ENCODE measurements at places on chromosomes 7 and 10.

DNA sequence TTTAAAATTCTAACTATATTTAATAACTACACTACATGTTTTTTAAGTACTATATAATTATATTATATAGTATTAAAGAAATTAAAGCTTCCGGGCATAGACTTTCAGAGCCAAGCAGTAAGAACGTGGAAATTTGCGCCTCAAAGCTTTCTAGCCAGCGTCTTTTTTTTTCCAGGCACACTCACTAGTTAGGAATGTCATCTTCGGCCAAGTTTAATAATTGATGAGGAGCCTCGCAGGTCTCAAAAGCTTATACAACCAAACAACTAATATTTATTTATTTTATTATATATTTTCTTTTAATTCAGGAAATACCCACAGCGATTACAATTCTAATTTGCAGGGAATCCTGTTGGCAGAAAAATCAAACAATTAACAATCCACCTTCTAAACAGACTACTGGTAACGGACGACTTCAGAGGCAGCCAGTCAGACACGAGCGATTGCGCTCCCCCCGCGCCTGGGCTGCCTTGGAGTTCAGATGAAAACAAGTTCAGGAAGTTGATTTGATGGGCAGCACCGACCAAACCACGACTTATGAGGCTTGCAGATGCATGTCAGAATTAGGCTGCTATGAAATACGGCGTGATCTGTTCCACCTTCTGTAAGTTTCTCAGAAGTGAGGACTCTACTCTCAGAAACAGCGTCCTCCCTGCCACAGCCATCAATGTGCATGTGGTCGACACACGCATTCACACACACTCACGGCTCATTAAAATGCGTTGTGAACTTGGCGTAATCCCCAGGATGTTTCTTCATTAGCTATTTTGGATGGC lies 431.8 kb upstream of the MGMT start:
- peak; percentile 74 for DNase-seq

DNA sequence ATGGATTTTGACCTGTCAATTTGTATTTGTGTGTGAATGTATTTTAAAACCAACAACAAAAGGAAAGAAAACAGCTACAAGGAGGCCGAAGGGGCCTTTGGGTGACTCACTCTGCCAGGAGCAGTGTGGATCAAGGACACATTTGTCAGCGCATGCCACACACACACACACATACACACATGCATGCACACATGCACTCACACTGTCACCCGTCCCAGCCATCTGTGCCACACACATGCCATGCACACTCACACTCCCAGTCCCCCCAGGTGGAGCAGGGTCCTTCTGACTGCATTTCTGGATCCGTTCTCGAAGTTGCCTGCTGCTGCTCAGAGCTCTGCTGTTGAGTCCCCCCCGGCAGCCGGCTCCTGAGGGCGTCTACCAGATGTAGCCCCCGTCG lies 26.0 kb downstream of the SPOCK2 start:
- no peak for DNase-seq

- no peak for DNase-seq
Measured at GRCh38 chr10:22369434-22370072, 24.3 kb downstream of the SPAG6 start.

GRCh38 chr10:3769556-3769955 lies 15.5 kb downstream of the KLF6 start:
- no peak for DNase-seq

DNA sequence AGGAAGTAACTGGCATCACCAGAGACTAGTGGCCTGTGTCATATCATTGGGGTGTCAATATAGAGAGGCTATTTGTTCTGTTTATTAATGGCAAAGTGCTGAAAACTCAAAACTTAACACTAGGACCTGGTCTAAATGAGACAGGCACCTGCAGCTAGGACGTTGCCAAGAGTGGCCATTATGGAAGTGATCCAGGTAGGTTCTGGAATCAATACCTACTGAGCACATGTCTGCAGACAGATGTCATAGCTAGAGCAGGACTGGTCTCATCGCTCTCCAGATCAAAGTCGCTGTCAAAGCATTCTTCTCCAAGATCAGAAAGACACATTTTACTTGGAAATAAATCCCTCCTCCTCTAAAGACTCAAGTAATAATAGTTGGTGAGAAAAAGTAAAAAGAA lies 40.3 kb downstream of the THNSL1 start:
- no peak for DNase-seq

- no peak for DNase-seq
Measured at GRCh38 chr7:158933468-158934139, 77.2 kb downstream of the DYNC2I1 start.

- peak; percentile 48 for DNase-seq
Measured at GRCh38 chr10:6593241-6593671, 13.2 kb upstream of the PRKCQ start.

DNA sequence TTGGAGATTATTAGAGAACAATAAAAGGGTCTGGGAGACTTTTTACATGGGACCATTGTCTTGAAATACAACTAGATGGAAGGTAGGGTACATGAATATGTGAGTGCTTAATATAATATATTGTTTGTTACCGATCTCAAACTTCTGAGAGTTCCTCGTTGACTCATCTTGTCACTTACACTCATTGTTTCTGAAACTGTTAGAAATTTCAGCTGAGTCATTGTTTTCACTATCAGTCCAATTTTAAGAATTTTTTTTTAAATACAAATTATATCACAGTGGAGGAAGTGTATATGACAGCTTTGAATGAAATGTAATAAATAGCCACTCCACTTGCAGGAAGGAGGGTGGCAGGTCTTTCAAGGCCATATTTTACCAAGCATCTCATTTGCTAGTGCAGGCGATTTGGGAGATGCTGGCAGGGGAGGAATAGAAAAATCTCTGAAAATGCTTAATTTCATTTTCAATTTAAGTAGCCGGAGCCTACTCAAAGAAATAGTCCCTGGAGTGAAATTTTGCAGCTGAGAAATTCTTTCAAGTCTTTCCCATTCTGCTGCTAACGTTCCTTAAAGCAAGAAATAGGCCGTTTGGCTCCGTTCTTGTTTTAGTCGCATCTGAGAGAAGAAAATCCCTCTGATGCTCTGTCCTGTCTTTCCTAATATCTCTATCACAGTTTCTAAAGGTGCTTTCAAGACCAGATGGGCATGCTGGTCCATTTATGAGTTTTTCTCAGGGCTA lies 1404.2 kb upstream of the CELF2 start:
- DNase-seq: no peak

GRCh38 chr7:69078997-69079769 lies 519.1 kb upstream of the AUTS2 start:
- no peak for DNase-seq

- DNase-seq: no peak
Measured at GRCh38 chr7:86768967-86769760, 125.5 kb downstream of the GRM3 start.

- DNase-seq: no peak
Measured at GRCh38 chr7:122046402-122046801, 97.6 kb downstream of the AASS start.

DNA sequence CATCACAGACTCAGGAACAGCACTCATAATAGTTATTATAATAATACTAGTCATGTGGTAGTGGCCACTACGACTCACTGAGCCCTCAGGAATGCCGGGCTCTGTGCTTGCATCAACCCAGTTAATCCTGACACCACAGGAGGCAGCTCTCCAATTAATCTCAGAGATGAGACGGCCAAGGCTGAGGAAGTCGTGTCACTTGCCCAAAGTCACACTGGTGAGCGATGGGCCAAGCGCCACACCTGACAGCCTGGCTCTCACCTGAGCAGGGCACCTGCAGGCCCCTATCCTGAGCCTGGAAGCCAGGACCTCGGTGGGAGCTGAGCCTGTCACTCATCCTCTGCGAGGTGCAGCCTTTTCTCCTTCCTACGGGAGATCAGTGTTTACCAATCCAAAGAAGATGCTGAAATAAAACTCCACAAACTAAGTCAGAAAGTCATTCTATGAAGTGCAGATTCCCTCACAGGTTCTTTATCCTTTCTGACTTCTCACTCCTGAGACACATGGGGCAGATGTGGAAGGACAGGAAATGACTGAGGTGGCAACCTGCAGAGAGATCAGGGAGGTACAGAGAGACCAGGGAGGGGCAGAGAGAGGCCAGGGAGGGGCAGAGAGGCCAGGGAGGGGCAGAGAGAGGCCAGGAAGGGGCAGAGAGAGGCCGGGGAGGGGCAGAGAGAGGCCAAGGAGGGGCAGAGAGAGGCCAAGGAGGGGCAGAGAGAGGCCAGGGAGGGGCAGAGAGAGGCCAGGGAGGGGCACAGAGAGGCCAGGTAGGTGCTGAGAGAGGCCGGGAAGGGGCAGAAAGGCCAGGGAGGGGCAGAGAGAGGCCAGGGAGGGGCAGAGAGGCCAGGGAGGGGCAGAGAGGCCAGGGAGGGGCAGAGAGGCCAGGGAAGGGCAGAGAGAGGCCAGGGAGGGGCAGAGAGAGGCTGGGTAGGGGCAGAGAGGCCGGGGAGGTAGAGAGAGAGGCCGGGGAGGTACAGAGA lies 38.5 kb downstream of the VIPR2 start:
- DNase-seq: no peak

GRCh38 chr10:19120381-19120908 lies 71.8 kb downstream of the MALRD1 start:
- DNase-seq: no peak

DNA sequence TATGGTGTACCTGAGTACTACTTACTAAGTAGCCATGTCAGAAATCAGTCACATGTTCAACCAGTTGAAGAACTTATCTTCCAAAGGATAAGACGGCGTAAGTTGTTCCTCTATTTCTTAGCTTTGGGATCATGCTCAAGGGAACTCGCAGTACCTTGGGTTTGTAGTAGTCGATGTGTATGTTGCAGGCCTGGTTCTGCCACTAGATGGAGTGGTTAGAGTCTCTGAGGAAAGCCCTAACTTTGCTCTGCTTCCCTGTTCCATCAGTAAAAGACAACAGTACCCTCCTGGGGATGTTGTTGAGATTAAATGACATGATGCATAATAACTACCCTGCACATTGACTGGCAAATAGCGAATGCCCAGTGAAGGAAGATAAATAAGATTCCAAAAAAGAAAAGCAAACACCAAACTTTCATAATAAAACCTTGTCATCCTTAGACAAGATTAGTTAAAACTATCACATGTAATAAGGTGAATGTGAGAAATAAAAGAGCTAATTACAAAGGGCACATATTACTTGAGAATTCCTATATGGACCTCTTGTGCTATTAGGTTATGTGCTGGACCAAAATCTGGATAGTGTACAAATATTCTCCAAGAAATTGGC lies 165.9 kb downstream of the ABCA13 start:
- DNase-seq: no peak

DNA sequence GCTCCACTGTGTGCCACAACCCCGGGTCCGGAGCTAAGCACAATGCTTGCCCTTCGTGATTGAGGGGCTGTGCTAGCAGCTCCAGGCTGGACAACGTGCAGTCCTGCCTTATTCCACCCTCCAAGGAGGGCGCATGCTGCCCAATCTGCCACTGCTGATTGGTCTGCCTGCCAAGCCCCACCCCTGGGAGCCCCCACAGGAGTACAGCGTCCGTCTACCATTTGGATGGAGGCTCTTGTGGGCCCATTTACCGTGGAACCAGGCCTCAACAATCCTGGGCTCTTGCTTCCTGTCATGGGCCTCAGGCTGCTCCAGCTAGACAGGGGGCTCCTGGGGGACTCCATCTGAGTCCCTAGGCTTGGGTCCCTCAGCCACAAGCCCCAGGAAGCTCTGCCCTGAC lies 173.3 kb downstream of the SLIT1 start:
- DNase-seq: no peak

- no peak for DNase-seq
Measured at GRCh38 chr10:14425034-14425433, 94.3 kb upstream of the FRMD4A start.

- DNase-seq: peak; percentile 60
Measured at GRCh38 chr7:151248346-151249033, at the start of gene SMARCD3. Gene SMARCD3, minus strand, starts transcription at chr7:151248694. Its CDS starts 132 bp downstream, at chr7:151248562.

GRCh38 chr7:8128449-8129317 lies 133.3 kb downstream of the ICA1 start:
- DNase-seq: no peak

- no peak for DNase-seq
Measured at GRCh38 chr7:266851-267840, 22.8 kb upstream of the FOXL3 start.

- no peak for DNase-seq
Measured at GRCh38 chr10:117597216-117597615, 54.7 kb downstream of the EMX2 start.

- no peak for DNase-seq
Measured at GRCh38 chr10:112671743-112672142, 224.7 kb downstream of the VTI1A start.

DNA sequence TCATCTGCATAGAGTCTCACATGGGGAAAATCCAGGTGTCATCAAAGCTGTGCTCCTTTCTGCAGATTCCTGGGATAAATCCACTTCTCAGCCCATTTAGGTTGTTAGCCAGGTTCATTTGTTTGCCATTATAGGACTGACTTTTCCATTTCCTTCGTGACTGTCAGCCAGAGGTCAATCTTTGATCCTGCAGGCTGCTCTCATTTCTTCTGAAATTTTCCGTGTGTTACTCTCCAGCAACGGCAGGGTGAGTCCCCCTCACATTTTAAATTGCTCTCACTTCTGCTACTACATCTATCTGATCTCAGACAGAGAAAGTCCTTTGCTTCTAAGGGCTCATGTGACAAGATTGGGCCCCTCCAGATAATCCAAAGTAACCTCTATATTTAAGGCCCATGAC lies 150.7 kb upstream of the BET1 start:
- DNase-seq: no peak

- DNase-seq: no peak
Measured at GRCh38 chr7:106206826-106207541, 77.8 kb downstream of the NAMPT start.

DNA sequence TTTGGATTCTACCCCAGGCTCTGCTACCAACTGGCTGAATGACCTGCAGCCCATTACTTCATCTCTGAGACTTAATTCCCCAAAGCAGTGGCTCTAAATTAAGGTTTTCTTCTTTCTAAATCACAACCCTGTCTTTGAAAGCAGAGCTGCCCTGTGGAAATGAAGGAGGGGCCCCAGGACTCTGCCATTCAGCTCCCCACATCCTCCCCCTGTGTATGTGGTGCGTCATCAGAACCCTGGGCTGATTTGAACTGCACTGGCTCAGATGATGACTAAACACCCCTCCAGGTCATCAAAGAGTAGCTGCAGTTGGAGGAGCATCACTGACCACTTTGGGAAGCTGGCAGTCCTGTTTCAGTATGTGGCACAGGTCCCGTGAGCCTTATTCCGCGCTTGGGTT lies 46.6 kb downstream of the BPGM start:
- peak; percentile 59 for DNase-seq

- no peak for DNase-seq
Measured at GRCh38 chr10:4685491-4685890, 140.5 kb upstream of the AKR1E2 start.

- DNase-seq: no peak
Measured at GRCh38 chr7:28548416-28548815, 136.1 kb downstream of the CREB5 start.

GRCh38 chr7:76353744-76354143 lies 5.0 kb downstream of the YWHAG start:
- DNase-seq: no peak

DNA sequence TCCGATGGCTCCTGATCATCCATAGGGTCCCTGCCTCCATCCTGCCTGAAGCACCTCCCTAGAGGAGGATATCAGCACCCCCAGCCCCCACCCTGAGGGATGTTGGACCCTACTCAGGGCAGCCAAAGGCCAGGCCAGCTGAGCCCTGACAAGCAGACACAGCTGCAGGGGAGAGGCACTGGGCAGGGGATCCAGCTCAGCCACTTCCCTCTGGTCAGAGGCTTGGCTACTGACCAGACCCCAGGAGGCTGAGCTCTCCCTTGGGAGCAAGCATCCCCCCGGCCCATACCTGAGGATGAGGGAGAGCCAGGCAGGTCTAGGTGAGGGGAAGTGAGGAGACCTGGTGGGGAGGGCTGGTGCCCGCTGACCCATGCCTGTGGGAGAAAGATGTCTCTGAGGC lies 6.6 kb downstream of the LDB3 start:
- DNase-seq: no peak
